ENCODE measurements at places on chromosomes 5 and 9. TPM values are rescaled to one million over a fixed set of nuclear protein-coding genes. Genes with fewer than 3 reads are reported as not detected.

GRCh38 chr5:124176692-124177091, 569.7 kb downstream of the ZNF608 start:
- no peak overlapping the region for H3K4me3 ChIP-seq
- H3K4me1 ChIP-seq, result no peaks in the 10 kb centered on the region

GRCh38 chr5:76790632-76791290, 28.1 kb upstream of the F2RL1 start:
- H3K4me3 ChIP-seq, result no peak overlapping the region
- no peaks in the 10 kb centered on the region for H3K27me3 ChIP-seq
- no peaks in the 10 kb centered on the region for H3K36me3 ChIP-seq
- peak overlapping the region; percentile 37 for H3K27ac ChIP-seq

- no peak overlapping the region for H3K27ac ChIP-seq
- H3K36me3 ChIP-seq, result no peaks in the 10 kb centered on the region
- no peak overlapping the region for H3K4me3 ChIP-seq
- H3K27me3 ChIP-seq, result no peaks in the 10 kb centered on the region
These were observed 1081.6 kb upstream of the ACO1 start for GRCh38 chr9:31302620-31303418.

DNA sequence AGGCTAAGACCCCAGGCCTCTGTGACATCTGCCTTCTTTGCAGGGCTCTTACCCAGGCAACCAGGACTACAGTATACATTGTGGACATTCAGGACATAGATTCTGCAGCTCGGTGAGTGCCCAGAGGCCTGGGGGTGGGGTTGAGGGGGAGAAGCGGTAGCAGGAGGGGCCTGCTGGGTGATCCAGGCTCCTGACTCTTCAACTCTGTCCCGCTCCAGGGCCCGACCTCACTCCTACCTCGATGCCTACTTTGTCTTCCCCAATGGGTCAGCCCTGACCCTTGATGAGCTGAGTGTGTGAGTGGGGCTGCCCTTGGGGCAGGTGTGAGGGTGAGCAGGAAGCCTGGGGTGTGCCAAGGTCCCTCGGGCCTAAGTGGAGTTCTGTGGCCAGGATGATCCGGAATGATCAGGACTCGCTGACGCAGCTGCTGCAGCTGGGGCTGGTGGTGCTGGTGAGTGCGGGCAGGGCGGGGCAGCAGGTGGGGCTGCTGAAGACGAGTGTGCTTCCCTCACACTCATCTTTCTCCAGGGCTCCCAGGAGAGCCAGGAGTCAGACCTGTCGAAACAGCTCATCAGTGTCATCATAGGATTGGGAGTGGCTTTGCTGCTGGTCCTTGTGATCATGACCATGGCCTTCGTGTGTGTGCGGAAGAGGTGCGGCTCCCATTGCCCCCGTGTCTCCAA, 19.8 kb downstream of the GPRIN1 start:
- DNase-seq, result no peak
- no peaks in the 10 kb centered on the region for H3K4me1 ChIP-seq
- H3K36me3 ChIP-seq, result no peaks in the 10 kb centered on the region
- no peaks in the 10 kb centered on the region for H3K27me3 ChIP-seq

DNA sequence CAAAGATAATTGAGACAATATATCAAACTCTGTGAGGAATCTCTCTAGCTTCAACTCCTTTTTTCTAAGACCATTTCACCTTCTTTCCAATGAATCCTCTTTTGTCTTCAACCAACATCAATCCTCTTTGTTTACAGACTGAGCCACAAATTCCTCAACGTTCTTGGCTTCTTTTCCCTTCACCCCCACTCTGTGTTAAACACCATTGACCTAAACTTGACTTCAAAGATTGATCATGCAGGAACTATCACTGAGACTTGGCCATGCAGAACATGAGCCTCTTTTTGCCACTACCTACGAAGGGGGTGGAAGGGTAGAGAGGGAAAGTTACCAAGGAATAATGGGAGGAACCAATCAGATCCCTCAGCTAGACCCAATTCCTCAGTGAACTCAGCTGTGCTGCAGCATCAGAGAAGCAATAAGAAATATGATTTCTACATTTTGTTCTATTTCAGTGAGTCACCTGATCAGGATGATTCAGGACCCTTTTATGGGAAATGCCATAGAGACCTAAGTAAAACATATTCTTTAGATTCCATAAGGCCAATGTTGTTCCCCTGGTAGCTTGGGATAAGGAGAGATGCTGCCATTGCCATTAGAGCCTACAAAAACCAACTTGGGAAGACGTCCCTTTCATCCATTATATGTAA, 187.7 kb upstream of the RGMB start:
- H3K36me3 ChIP-seq, result no peaks in the 10 kb centered on the region
- H3K27me3 ChIP-seq, result no peaks in the 10 kb centered on the region

DNA sequence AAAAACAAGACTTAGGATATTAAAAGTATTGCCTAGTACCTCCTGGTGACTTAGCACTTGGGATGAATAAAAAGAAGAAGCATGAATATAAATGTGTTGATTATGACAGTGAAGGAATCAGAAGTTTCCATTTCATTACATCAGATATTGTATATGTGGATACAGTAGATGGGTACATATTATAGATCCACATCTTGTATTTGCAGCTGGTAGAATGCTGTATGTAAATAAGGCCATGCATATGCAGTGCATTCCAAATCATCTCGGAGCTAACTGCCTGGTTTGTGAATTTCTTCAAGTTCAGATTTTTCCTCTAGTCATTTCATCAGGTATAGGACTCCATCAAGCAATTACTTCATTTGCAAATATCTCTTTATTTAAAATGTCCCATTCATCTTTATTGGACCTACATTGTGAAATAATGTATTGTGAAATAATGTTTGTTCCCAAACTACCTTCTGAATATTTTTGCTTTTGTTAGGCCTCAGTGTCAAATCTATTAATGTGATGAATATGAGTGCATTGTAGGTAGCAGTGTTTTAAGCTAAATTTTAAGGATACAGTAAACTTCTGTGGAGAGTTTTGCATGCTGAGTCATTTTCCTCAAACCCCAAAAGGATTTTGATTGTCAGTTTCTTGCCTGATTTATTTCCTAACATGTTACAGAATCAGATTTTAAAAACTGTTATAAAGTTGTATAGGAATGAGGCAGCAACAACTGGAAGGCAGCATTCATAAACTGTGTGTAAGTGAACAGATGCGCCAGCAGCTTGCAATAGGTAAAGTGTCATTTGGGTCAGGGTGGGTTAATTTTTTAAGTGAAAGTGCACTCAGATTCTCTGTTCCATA, 370.8 kb upstream of the RIOK2 start:
- no peak overlapping the region for H3K4me3 ChIP-seq
- H3K27me3 ChIP-seq, result no peaks in the 10 kb centered on the region
- H3K36me3 ChIP-seq, result no peaks in the 10 kb centered on the region
- no peak overlapping the region for H3K27ac ChIP-seq
- DNase-seq, result no peak

GRCh38 chr5:15577132-15577531, 77.2 kb downstream of the FBXL7 start:
- no peaks in the 10 kb centered on the region for H3K4me1 ChIP-seq
- no peaks in the 10 kb centered on the region for H3K36me3 ChIP-seq
- no peak for DNase-seq
- H3K27ac ChIP-seq, result no peak overlapping the region
- no peaks in the 10 kb centered on the region for H3K27me3 ChIP-seq

GRCh38 chr9:20023961-20024571, 235.2 kb upstream of the SLC24A2 start:
- H3K36me3 ChIP-seq, result no peaks in the 10 kb centered on the region
- DNase-seq, result no peak

DNA sequence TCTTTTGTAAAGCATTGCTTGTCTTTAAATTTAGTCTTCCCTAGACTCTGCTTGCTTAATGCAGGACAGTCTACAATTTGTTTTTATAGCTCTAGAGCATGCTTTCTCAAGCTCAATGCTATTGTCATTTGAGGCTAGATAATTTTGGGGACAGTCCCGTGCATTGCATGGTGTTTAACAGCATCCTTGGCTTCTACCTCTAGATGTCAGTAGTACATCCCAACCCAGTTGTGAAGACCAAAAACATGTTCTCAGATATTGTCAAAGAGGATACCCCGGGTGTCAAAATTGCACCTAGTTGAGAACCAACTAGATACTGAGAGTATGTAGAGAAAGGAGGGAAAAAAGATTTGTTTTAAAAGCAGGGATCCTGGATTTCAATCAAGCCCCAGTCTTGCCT, 277.5 kb downstream of the CEMIP2 start:
- H3K27ac ChIP-seq, result no peak overlapping the region
- no peaks in the 10 kb centered on the region for H3K36me3 ChIP-seq
- no peaks in the 10 kb centered on the region for H3K4me1 ChIP-seq
- DNase-seq, result no peak

DNA sequence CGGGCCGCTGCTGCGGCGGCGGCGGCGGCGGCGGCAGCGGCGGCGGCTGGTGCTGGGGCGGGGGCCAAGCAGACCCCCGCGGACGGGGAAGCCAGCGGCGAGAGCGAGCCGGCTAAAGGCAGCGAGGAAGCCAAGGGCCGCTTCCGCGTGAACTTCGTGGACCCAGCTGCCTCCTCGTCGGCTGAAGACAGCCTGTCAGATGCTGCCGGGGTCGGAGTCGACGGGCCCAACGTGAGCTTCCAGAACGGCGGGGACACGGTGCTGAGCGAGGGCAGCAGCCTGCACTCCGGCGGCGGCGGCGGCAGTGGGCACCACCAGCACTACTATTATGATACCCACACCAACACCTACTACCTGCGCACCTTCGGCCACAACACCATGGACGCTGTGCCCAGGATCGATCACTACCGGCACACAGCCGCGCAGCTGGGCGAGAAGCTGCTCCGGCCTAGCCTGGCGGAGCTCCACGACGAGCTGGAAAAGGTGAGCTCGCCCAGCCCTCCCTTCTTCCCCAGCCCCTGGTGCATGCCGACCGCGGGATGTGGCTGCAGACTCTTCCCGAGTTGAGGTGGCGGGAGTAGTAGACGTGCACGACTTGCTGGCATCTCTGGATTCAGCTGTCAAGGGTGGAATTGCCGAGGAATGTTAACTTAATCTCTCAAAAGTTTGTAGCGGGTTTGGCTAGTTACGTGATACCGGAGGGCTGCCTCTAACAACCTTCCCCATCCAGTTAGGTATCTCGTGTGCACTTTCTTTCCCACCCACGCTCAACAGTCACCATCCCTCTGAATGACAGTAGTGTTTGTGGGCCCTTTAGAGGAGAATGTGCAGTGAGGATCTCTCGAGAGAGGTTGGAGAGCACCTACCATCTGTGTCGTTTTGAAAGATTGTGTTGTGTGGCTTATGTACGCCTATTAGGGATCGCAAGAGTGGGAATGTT, 932 bp downstream of the SLC12A2 start:
- no peaks in the 10 kb centered on the region for H3K27me3 ChIP-seq
- H3K27ac ChIP-seq, result peak overlapping the region; percentile 99
- peak; percentile 47 for DNase-seq
- peak overlapping the region; percentile 93 for H3K4me3 ChIP-seq

GRCh38 chr5:147779694-147780093, 2.8 kb downstream of the JAKMIP2 start:
- peaks cover 8% of the 10 kb centered on the region for H3K4me1 ChIP-seq
- no peaks in the 10 kb centered on the region for H3K36me3 ChIP-seq
- no peak for DNase-seq
- H3K27me3 ChIP-seq, result no peaks in the 10 kb centered on the region
- no peak overlapping the region for H3K27ac ChIP-seq
- no peak overlapping the region for H3K4me3 ChIP-seq

GRCh38 chr5:179397516-179397915, 52.3 kb upstream of the ADAMTS2 start:
- no peaks in the 10 kb centered on the region for H3K36me3 ChIP-seq
- no peak overlapping the region for H3K4me3 ChIP-seq
- no peaks in the 10 kb centered on the region for H3K27me3 ChIP-seq
- no peak overlapping the region for H3K27ac ChIP-seq

Gene NR5A1
- not detected for total RNA-seq

Gene GPR151
- total RNA-seq, result not detected

Measured in transverse colon (tissue), 4 donors.